ENCODE measurements at places on chromosomes 13 and 19.

DNA sequence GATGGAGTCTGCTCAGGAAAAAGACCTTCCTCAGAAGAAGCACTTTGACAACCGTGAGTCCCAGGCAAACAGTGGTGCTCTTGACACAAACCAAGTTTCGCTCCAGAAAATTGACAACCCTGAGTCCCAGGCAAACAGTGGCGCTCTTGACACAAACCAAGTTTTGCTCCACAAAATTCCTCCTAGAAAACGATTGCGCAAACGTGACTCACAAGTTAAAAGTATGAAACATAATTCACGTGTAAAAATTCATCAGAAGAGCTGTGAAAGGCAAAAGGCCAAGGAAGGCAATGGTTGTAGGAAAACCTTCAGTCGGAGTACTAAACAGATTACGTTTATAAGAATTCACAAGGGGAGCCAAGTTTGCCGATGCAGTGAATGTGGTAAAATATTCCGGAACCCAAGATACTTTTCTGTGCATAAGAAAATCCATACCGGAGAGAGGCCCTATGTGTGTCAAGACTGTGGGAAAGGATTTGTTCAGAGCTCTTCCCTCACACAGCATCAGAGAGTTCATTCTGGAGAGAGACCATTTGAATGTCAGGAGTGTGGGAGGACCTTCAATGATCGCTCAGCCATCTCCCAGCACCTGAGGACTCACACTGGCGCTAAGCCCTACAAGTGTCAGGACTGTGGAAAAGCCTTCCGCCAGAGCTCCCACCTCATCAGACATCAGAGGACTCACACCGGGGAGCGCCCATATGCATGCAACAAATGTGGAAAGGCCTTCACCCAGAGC lies 16.2 kb upstream of the ZNF544 start:
- no peak for DNase-seq
- H3K4me3 ChIP-seq = no peak overlapping the region
- peaks cover 52% of the 10 kb centered on the region for H3K36me3 ChIP-seq
- H3K27ac ChIP-seq = no peak overlapping the region

DNA sequence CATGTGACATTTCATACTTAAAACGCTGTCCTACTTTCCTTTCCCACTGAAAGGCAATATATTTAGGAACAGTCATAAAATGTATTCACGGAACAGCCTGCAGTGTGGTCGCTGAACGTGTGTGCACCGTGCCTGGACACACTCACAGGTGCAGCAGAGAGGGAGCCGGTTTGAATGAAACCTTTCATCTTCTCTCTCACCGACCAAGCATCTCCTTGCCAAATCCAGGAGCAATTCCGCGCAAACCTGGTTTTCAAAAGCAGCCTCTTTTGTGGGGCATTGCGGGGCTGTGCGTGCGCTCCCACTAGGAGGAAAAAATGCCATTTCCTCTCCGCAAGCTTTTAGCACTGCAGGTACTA lies 1.0 kb downstream of the DCLK1 start:
- H3K27ac ChIP-seq = no peak overlapping the region

DNA sequence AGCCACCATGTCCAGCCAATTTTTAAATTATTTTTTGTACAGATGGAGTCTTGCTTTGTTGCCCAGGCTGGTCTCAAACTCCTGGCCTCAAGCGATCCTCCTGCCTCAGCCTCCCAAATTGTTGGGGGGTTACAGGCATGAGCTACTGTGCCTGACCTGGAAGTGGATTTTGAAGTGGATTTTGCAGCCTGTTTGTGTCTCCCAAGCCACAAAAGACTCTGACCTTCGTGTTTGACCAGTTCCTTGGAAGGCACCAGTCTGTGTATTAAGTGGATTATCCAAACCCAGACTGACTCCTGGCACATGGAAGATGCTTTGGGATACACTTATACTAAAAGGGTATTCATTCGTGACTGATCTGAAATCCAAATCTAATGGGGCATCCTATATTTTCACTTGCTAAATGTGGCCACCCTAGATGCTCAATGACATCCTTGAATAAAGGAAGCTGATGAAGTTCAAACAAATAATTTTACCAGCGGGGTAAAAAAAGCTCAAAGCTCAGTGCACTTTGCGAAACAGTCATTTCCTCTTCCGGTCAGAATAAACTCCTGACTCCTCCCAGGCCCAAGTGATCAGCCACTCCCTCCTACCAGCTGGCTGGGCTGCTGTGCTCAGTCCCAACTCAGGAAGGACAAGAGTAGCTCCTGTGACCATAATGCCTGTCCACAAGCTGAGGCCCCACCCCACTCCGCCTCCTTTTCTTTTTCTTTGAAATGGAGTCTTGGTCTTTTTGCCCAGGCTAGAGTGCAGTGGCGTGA lies 32.6 kb upstream of the GATAD2A start:
- H3K4me3 ChIP-seq = no peak overlapping the region
- no peaks in the 10 kb centered on the region for H3K36me3 ChIP-seq
- H3K4me1 ChIP-seq = peaks cover 2% of the 10 kb centered on the region
- no peaks in the 10 kb centered on the region for H3K27me3 ChIP-seq
- peak; percentile 70 for DNase-seq

- no peak for DNase-seq
- no peaks in the 10 kb centered on the region for H3K27me3 ChIP-seq
- no peak overlapping the region for H3K4me3 ChIP-seq
- peaks cover 3% of the 10 kb centered on the region for H3K36me3 ChIP-seq
These were observed 61.9 kb downstream of the DHRS12 start for GRCh38 chr13:51742031-51742430.

- DNase-seq = peak; percentile 66
- no peak overlapping the region for H3K27ac ChIP-seq
- H3K4me1 ChIP-seq = no peaks in the 10 kb centered on the region
These were observed 805.6 kb upstream of the ARGLU1 start for GRCh38 chr13:107373551-107373950.

GRCh38 chr13:47004027-47004426 lies 107.2 kb upstream of the HTR2A start:
- peak; percentile 11 for DNase-seq
- no peak overlapping the region for H3K4me3 ChIP-seq
- no peaks in the 10 kb centered on the region for H3K4me1 ChIP-seq
- no peak overlapping the region for H3K27ac ChIP-seq
- H3K36me3 ChIP-seq = no peaks in the 10 kb centered on the region
- no peaks in the 10 kb centered on the region for H3K27me3 ChIP-seq

DNA sequence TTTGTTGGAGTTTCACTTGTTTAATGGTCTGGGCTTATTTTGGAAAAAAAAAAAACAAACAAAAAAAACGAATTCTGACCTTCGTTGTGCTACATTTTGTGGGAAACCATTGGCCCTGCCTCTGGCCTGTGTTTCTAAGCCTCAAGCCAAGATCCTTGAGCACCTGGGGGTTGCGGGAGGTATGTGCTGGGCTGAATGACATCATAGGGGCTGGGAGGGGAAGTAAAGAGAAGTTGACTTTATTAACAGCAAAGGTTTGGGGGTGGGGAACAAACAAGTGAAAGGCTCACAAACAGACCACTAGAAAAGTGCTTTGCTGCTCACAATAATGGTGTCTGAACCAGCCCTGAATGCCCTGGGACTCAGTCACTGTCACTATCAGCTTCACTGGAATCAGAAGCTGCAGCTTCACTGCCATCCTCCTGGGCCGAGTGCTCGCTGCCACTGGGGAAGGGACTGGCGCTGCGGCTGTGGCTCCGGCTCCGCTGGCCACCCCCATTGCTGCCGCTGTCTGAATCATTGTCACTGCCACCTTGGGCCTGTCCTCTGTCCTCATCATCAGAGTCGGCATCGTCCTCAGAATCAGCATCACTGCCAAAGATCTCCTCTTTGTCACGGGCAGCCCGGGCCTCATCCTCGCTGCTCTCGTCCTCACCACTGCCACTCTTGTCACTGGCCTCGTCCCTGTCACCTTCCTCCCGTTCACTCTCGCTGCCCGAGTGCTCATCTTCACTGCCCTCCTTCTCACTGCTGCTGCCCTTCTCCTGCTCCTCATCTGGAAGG lies 5.1 kb downstream of the PAF1 start:
- no peaks in the 10 kb centered on the region for H3K27me3 ChIP-seq
- H3K27ac ChIP-seq = no peak overlapping the region
- peaks cover 3% of the 10 kb centered on the region for H3K4me1 ChIP-seq
- H3K36me3 ChIP-seq = peaks cover 58% of the 10 kb centered on the region
- H3K4me3 ChIP-seq = no peak overlapping the region

DNA sequence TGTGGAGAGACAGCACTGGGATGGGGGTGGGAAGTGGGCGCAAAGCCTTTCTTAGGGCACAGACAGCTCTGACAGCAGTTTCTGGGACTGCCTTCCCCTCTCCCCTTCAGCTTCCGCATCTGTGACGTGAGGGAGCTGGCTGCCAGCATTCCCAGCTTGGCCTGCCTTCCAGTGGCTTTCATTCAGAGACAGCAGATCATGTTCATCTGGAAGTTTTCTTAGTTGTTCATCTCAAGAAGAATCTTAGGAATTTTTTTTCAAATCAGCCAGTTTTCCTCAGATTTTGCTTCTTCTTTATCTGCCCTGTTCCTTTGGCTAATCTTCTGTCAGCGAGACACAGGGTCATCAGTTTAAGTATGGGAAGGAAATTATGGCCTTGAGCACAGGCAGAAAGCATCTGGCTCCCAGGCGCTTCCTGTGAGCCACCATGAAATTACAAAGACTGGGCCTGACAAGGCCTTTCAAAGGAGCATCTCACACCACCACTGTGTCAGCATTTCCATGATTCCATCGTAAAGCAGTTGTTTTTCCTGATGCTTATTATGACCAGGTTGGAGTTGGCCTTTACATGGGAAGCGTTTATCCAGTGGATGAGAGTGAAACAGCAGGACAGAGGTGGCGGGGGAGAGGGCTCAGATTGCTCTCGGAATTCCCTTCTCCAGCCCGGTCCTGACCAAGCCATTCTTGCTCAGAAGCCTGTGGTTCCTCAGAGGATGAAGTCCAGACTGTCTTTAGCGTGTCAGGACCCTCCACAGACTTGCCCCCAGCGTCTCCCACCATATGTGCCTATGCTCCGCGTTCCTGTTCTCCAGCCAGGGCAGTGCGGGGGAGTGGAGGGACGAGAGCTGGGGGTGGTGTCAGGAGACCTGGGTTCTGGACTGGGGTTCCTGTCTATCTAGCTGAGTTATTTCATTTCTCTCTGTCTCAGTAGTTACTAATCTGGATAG lies 43.6 kb downstream of the ARHGAP35 start:
- no peaks in the 10 kb centered on the region for H3K36me3 ChIP-seq
- peak; percentile 72 for DNase-seq
- H3K27ac ChIP-seq = peak overlapping the region; percentile 71
- H3K27me3 ChIP-seq = no peaks in the 10 kb centered on the region
- peaks cover 13% of the 10 kb centered on the region for H3K4me1 ChIP-seq

DNA sequence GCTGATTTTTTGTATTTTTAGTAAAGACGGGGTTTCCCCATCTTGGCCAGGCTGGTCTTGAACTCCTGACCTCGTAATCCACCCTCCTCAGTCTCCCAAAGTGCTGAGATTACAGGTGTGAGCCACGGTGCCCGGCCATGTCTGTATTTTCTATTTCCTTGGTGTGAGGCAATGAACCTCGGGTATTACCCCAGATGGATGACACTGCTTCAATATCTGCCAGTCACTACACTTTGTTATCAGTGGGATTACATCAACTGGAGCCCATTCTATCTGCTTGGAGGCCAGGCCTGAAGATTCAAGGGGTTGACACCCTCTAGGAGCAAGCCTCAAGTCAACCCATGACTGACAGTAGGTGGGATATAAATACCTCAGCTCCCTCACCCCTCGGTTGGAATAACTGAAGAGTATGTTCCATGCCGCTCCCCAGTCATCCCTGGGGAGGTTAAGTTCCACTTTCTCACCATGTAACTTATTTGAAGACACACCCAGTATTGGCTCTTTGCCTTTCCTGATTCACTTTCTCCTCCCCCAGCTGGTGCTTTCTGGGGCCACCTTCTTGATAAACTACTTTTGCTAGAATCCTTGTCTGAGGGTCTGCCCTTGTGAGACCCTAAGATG lies 992 bp upstream of the ADGRE1 start:
- no peaks in the 10 kb centered on the region for H3K4me1 ChIP-seq
- H3K36me3 ChIP-seq = no peaks in the 10 kb centered on the region
- H3K27me3 ChIP-seq = no peaks in the 10 kb centered on the region
- H3K4me3 ChIP-seq = no peak overlapping the region

DNA sequence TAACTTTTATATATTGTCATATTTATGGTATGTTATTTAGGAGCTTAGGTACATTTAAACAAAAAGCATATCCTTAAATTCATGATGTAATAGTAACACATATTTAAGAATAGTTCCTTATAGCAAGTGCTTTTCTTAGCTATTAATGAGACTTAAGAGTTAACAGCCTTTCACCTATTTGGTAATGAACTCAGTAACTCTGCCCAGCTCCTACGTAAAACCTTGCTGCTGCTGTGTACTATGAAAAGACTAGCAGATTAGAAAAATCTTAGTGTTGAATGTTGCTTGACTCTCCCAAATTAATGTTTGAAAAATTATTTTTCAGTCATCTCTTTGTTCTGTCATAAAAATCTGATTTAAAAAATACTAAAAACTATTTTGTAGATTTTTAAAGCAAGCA lies 6.9 kb downstream of the GPR180 start:
- H3K27ac ChIP-seq = no peak overlapping the region
- no peaks in the 10 kb centered on the region for H3K27me3 ChIP-seq
- DNase-seq = no peak
- peaks cover 2% of the 10 kb centered on the region for H3K36me3 ChIP-seq
- no peak overlapping the region for H3K4me3 ChIP-seq

GRCh38 chr19:29515706-29516357 lies 10.0 kb upstream of the VSTM2B start:
- H3K27me3 ChIP-seq = peaks cover 18% of the 10 kb centered on the region
- no peaks in the 10 kb centered on the region for H3K4me1 ChIP-seq
- no peak overlapping the region for H3K4me3 ChIP-seq
- DNase-seq = no peak
- no peak overlapping the region for H3K27ac ChIP-seq

DNA sequence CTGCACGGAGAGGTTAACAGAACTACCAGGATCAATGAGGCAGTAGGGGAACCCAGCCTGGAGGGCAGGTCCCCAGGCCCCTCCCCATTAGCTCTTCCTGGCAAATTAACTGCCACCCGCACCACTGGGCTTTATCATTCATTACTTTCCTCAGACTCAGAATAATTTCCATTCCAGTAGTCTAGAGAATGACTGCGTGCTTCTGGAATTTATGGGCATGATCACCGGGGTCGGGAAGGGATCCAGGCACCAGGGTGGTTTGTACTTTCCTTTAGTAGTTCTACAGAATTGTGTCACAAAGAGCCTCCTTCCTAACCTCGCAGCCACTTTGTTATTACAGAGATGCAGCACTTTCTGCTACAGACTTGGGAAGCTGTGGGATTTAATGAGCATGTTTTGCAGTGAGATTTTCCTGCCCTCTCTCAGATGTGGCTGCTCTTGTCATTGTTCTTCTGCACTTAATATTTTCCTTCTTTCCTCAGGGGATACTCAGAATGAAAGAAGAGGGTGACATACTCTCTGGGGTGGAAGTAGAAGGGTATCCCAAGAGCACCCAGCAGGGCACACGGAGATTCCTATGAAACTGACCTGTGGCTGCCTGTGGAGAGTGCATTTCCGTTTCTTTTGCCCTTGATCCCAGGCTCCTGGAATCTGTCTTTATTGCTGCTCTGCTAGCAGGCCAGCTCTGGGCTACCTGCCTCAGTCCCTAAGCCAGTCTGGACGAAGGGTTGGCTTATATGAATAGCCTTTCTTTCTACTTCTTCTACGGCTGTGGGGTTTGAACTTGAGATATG lies 285.0 kb upstream of the SLC10A2 start:
- H3K4me3 ChIP-seq = no peak overlapping the region
- peak; percentile 21 for DNase-seq
- H3K27ac ChIP-seq = no peak overlapping the region
- H3K27me3 ChIP-seq = no peaks in the 10 kb centered on the region
- H3K36me3 ChIP-seq = no peaks in the 10 kb centered on the region
- peaks cover 8% of the 10 kb centered on the region for H3K4me1 ChIP-seq
